Heart right ventricle (tissue), 16 donors: ENCODE measurements at places on chromosomes 16 and 17. TPM values are rescaled to one million over a fixed set of nuclear protein-coding genes. Genes with fewer than 3 reads are reported as not detected.

DNA sequence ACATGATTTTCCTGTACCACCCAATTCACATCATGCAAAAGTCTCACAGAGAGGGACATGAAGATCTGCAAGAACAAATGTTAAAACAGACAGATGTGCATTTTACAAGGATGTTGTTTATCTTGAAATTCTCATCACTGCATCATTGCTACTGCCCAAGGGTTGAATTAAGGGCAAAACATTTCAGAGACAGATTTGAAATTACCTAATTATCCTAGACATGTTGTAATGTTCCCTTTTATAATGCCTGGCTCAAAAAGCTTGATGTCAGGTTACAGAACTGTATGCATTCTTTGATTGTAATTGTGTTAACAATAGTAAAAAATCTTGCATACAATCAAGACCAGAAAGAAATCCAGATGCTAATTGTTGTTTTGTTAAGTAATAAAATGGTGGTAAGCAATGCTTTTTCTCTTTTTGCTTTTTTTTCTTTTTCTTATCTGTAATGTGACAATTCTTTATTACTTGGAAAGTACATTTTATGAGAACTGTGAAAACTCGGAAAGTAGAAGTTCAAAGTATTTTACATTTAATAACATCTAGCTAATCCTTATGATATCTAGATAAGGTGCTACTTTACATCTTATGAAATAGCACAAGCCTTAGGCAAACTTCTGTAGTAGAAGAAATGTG lies 3.6 kb upstream of the DUSP14 start:
- H3K27me3 ChIP-seq: no peaks in the 10 kb centered on the region
- no peak for DNase-seq
- H3K36me3 ChIP-seq: no peaks in the 10 kb centered on the region
- peaks cover 34% of the 10 kb centered on the region for H3K4me1 ChIP-seq

GRCh38 chr17:44599298-44600175 lies 42.3 kb downstream of the FZD2 start:
- no peak overlapping the region for H3K27ac ChIP-seq
- H3K36me3 ChIP-seq: no peaks in the 10 kb centered on the region
- peak; percentile 42 for DNase-seq
- no peaks in the 10 kb centered on the region for H3K4me1 ChIP-seq
- peaks cover 3% of the 10 kb centered on the region for H3K27me3 ChIP-seq
- H3K4me3 ChIP-seq: no peak overlapping the region

- no peak overlapping the region for H3K27ac ChIP-seq
- no peaks in the 10 kb centered on the region for H3K27me3 ChIP-seq
- peaks cover 10% of the 10 kb centered on the region for H3K4me1 ChIP-seq
Observed at GRCh38 chr17:55089256-55089655, 120.7 kb downstream of the STXBP4 start.

DNA sequence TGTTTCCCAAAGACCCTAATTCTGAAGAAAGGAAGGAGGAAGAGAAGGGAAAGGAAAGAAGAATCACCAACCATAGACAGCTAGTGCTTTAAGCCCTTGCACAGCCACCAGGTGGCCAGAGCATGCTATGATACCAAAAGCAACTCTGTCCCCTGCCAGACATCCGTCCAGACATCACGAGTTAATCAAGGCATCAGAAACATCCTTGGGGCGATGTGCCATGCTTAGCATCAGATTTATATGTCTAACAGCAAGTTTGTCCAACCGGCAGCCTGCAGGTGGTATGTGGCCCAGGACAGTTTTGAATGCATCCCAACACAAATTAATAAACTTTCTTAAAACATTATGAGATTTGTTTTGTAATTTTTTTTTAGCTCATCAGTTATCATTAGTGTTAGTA lies 2.9 kb upstream of the CRYBA1 start:
- DNase-seq: no peak
- H3K27me3 ChIP-seq: no peaks in the 10 kb centered on the region
- no peaks in the 10 kb centered on the region for H3K36me3 ChIP-seq
- no peak overlapping the region for H3K4me3 ChIP-seq

DNA sequence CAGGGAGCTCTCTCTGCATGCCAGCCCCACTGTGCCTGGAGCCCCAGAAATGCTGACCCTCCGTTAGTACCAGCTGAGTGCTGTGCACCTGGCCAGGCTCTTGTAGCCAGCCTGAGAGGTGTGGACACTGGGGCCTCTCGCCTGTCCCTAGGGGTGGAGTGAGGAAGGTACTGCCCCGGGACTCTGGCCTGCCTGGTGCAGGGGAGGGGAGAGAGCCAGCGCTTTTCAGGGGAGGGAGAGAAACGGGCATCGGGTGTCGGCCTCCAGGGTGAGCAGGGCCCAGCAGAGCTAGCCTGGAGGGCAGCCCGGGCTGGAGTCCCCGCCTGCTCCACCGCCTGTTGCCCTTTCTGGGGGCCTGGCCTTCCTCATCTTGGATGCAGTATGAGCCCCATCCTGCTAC lies 13.1 kb downstream of the MAP2K3 start:
- no peak overlapping the region for H3K4me3 ChIP-seq
- no peaks in the 10 kb centered on the region for H3K27me3 ChIP-seq
- H3K36me3 ChIP-seq: peaks cover 6% of the 10 kb centered on the region
- no peak overlapping the region for H3K27ac ChIP-seq

- no peaks in the 10 kb centered on the region for H3K27me3 ChIP-seq
- H3K27ac ChIP-seq: peak overlapping the region; percentile 29
- peaks cover 65% of the 10 kb centered on the region for H3K4me1 ChIP-seq
- peak; percentile 50 for DNase-seq
- no peak overlapping the region for H3K4me3 ChIP-seq
Observed at GRCh38 chr16:70592106-70592571, 54.2 kb upstream of the IL34 start.

DNA sequence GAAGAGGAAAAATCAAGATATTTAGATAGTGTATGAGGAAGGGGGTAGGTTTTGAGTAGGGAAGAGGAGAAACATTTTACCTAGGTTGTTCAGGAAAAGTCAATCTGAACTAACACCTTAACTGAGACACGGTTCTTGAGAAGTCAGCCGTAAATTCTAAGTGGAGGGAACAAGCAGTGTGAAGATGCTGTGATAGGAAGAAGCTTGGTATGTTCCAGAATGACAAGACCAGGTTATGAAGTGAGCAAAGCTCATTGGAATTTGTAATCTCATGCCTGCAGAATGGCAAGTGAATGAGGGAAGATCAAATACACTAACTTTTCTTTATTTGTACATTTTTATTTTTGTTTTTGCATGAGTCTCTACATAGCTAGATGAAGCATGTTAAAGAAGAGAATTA lies 307.6 kb downstream of the ZFHX3 start:
- DNase-seq: no peak
- H3K36me3 ChIP-seq: no peaks in the 10 kb centered on the region
- H3K27ac ChIP-seq: no peak overlapping the region
- H3K4me1 ChIP-seq: no peaks in the 10 kb centered on the region
- H3K4me3 ChIP-seq: no peak overlapping the region
- H3K27me3 ChIP-seq: no peaks in the 10 kb centered on the region

DNA sequence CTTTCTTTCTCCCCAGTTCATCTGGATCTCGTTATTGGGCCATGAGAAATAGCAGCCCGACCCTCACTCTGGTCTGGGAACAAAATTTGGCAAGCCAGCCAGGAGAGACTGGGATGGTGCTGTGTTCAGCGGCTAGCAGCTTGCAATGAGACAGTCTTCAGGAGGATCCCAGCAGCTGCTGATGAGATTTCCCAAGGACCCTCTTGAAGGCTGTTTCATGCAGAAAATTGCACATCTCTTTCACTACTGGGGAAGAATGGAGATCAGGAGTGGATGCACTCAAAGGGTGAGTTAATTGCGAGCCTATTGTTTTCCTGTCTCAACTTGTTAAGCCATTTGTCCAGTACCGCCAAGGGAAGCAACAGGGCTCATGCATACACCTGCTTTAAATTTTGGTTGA lies 5.5 kb upstream of the COIL start:
- H3K4me3 ChIP-seq: no peak overlapping the region
- no peak for DNase-seq
- H3K27ac ChIP-seq: no peak overlapping the region
- no peaks in the 10 kb centered on the region for H3K36me3 ChIP-seq

DNA sequence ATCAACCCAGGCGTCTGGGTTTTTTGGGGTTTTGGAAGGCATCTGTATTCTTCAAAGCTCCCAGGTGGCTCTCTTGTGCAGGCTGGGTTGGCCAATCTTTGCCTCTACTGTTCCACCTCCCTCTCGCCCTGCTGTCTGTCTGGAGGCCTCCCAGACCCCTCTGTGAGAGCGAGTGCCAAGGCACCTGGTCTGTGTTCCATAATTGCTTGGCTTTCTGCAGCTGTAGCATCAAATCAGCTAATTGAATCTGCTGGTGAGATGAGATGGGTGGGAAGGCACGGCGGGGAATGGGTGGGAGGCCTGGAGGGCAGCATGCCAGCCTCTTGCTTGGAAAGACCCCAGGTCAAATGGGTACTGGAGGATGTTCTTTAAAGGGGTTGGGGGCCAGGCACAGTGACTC lies 52.5 kb upstream of the CLEC19A start:
- H3K4me3 ChIP-seq: no peak overlapping the region
- H3K36me3 ChIP-seq: no peaks in the 10 kb centered on the region

- no peaks in the 10 kb centered on the region for H3K36me3 ChIP-seq
- no peaks in the 10 kb centered on the region for H3K27me3 ChIP-seq
- no peak for DNase-seq
- no peak overlapping the region for H3K27ac ChIP-seq
Observed at GRCh38 chr16:49158029-49158642, 123.5 kb downstream of the CBLN1 start.

GRCh38 chr16:7397901-7398300 lies 65.3 kb downstream of the RBFOX1 start:
- H3K27ac ChIP-seq: no peak overlapping the region
- no peaks in the 10 kb centered on the region for H3K27me3 ChIP-seq
- H3K4me1 ChIP-seq: no peaks in the 10 kb centered on the region
- DNase-seq: no peak
- no peak overlapping the region for H3K4me3 ChIP-seq

GRCh38 chr17:40306395-40306794 lies 2.6 kb upstream of the RARA start:
- peak overlapping the region; percentile 98 for H3K27ac ChIP-seq
- peaks cover 63% of the 10 kb centered on the region for H3K4me1 ChIP-seq
- H3K36me3 ChIP-seq: no peaks in the 10 kb centered on the region
- H3K27me3 ChIP-seq: no peaks in the 10 kb centered on the region
- DNase-seq: no peak

- H3K4me1 ChIP-seq: peaks cover 8% of the 10 kb centered on the region
- DNase-seq: no peak
- H3K4me3 ChIP-seq: no peak overlapping the region
- no peak overlapping the region for H3K27ac ChIP-seq
- H3K27me3 ChIP-seq: peaks cover 42% of the 10 kb centered on the region
- no peaks in the 10 kb centered on the region for H3K36me3 ChIP-seq
Observed at GRCh38 chr17:58191241-58191896, 1.2 kb upstream of the EPX start.

DNA sequence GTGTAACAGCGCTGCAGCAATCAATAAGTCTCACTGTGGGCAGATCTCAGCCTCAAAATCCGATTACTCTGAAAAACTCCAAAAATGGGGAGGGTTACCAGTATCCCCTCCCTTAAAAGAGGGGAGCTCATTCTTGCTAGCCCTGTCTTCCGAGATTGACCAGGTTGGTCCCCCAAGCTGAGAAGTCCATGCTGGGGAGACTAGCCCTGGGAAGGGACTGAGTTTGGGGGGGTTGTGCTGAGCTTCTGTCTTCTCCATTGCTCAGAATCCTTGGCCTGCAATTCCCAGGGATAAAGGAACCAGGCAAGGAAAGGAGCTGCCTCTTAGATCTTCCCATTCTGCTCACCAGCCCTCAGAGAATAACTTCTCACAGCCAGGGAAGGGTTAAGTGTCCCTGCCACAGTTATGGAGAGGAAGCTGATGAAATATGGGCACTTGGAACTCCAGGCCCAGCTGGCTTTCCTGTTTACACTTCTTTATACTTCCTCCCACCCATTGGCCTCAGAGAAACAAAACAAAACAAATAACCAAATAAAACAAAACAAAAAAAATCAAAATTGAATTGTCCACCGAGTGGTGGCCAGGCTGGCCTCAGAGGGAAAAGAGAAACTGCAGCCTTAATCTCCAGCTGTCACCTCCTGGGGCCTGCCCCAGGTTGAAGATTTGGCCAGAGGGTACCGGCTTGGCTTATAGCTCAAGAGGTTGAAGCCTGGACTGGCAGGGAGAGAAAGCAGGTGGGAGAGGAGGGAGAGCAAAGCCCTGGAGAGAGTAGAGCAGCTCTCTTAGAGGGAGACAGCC lies 2.6 kb downstream of the HOXB3 start:
- peaks cover 100% of the 10 kb centered on the region for H3K27me3 ChIP-seq
- H3K4me3 ChIP-seq: no peak overlapping the region
- DNase-seq: no peak

- no peak for DNase-seq
- H3K36me3 ChIP-seq: no peaks in the 10 kb centered on the region
- no peaks in the 10 kb centered on the region for H3K27me3 ChIP-seq
- H3K4me3 ChIP-seq: no peak overlapping the region
Observed at GRCh38 chr16:50719401-50720337, 22.2 kb upstream of the CYLD start.

- H3K4me1 ChIP-seq: peaks cover 29% of the 10 kb centered on the region
- no peaks in the 10 kb centered on the region for H3K36me3 ChIP-seq
- H3K27ac ChIP-seq: peak overlapping the region; percentile 46
- H3K27me3 ChIP-seq: no peaks in the 10 kb centered on the region
- DNase-seq: peak; percentile 59
Observed at GRCh38 chr17:50660042-50660886, 25.6 kb downstream of the ABCC3 start.

GRCh38 chr16:84932681-84933080 lies 78.7 kb downstream of the ZDHHC7 start:
- DNase-seq: no peak
- H3K27me3 ChIP-seq: no peaks in the 10 kb centered on the region
- peaks cover 42% of the 10 kb centered on the region for H3K4me1 ChIP-seq
- no peak overlapping the region for H3K4me3 ChIP-seq

Gene YBX2
- 1.1 TPM for total RNA-seq

Gene ZSCAN10
- total RNA-seq: not detected

Gene KRTAP16-1
- total RNA-seq: not detected

Gene KRT37
- total RNA-seq: not detected

Gene PRR35
- total RNA-seq: not detected

Gene MSI2
- total RNA-seq: 134 TPM

Gene PER1
- total RNA-seq: 154 TPM

Gene GAS7
- 48.1 TPM for total RNA-seq

Gene MYH2
- not detected for total RNA-seq

Gene GNG13
- not detected for total RNA-seq

Gene HSD17B1
- 0.56 TPM for total RNA-seq

Gene SLC5A10
- 0.12 TPM for total RNA-seq

Gene GNAO1
- 13.0 TPM for total RNA-seq

Gene FAM20A
- total RNA-seq: 4.6 TPM
